Ascending aorta (tissue), 2 donors: ENCODE measurements at places on chromosomes 11 and 22.
A peak's percentile ranks its signal among the peaks of the same experiment; 100 is the strongest.

DNA sequence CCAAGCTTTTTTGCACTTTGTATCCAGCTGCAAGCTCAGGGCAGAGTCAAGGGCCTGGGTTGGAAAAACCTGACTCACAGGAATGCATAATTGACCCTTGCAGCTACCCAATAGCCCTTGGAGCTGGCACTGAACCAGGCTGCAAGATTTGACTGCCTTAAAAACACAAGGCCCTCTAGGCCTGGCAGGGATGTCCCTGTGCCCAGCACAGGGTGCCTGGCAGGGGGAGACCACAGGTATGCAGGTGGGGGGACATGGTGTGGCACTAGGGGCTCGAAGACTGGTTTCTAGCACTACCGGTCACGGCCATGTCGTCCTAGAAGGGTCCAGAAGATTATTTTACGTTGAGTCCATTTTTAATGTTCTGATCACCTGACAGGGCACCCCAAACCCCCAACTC lies 30.2 kb downstream of the SBF1 start:
- H3K4me1 ChIP-seq: no peaks in the 10 kb centered on the region
- H3K36me3 ChIP-seq: peaks cover 49% of the 10 kb centered on the region
- no peak overlapping the region for H3K4me3 ChIP-seq
- H3K27me3 ChIP-seq: no peaks in the 10 kb centered on the region

DNA sequence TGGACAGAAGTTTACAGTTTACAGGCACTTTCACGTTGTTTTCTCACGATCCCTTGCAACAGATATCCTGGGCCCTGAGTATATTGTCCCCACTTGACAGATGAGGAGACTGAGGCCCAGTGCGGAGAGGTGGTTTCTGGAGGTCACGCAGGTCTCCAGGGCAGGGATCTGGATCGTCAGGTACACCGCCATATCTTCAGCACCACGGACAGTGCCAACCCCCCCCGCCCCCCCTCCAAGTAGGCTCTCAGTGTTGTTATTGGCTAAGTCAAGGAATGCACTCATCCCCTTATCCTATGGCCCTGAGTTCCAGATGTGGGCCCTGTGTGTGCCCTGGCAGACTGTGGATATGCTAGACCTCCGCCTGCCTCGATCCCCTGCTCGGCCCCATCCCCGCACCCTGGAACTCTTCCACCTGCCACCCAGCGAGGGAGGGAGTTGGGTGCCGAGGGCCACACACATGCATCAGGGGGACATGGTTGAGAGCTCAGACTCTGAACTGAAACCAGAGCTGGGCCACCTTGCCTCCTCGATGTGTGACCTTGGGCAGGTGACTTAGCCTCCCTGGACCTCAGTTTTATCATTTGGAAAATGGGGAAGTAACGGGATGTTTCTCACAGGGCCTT lies 37.5 kb downstream of the MPPED1 start:
- no peak overlapping the region for H3K4me3 ChIP-seq
- DNase-seq: no peak
- no peaks in the 10 kb centered on the region for H3K27me3 ChIP-seq

DNA sequence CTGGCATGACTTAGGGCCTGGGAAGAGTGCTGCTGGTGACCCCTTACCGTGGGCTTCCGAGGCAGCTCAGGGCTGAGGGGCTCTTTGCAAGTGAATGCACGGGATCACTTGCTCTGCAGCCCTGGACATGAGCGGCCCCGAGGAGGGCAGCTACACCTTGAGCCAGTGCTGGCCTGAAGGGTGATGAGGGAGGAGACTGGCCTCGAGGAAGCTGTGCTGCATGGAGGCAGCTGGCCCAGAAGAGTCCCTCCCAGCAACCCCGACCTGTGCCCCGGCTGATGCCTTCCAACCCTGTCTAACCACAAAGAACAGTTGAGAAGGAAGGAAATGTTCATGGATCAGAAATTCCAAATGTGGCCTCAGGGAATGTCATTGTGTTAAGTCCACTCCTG lies 45.2 kb downstream of the TBX1 start:
- H3K4me1 ChIP-seq: no peaks in the 10 kb centered on the region
- H3K27ac ChIP-seq: no peak overlapping the region
- no peak for DNase-seq
- no peak overlapping the region for H3K4me3 ChIP-seq

DNA sequence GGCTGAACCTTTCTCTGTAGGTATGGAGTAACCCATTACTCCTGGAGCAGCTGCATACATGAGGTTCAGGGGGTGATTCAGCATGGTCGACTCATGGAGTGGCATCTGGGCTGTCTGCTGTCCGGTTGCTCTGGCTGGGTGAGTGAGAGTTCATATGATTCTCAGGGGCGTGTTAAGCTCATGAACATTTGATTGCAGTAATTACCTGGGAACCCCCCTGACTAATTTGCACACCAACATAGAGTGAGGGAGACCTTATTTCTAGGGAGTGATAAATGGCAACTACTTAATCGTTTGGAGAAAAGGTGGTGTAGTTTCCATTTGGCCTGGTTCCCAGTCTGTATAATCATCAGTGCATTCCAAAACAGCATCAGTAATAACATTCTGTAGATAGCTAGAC lies 661.9 kb downstream of the ETS1 start:
- H3K27me3 ChIP-seq: no peaks in the 10 kb centered on the region
- H3K27ac ChIP-seq: no peak overlapping the region
- no peaks in the 10 kb centered on the region for H3K4me1 ChIP-seq
- H3K4me3 ChIP-seq: no peak overlapping the region
- H3K36me3 ChIP-seq: no peaks in the 10 kb centered on the region
- DNase-seq: no peak

DNA sequence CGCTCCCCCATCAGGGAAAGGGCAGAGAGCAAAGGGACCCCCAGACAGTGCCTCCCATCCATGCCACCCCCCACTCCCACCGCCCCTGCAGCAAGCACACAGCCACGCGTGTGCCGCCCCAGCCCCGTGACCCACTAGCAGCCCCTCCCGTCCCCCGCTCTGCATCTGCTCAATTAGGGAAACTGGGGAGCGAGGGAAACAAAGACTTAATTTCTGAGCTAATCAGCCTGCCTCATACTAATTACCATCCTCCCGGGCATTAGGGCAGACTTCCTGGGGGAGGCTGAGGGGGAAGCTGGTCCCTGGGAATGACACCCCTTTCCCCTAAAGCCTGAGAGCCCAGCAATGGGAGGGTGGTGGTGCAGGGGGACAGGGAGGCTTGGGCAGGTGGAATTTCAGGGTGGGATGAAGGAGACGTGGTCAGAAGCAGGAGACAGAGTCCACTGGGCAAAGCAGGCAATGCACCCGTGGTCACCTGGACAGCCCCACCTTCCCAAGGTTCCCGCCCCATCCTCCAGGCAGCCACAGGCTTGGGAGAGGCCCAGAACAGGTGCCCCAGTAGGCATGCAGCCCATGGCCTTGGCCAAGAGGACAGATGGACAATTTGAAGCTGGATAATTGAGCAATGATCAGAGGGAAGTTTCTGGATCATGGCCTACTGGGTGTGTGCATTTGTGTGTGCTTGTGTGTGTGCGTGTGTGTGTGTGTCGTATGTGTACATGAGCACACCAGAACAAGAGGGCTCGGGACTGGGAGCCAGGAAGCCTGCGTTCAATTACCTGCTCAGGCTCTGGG lies 20.6 kb downstream of the ELFN2 start:
- H3K4me3 ChIP-seq: no peak overlapping the region
- no peaks in the 10 kb centered on the region for H3K4me1 ChIP-seq
- H3K27ac ChIP-seq: no peak overlapping the region
- no peak for DNase-seq

DNA sequence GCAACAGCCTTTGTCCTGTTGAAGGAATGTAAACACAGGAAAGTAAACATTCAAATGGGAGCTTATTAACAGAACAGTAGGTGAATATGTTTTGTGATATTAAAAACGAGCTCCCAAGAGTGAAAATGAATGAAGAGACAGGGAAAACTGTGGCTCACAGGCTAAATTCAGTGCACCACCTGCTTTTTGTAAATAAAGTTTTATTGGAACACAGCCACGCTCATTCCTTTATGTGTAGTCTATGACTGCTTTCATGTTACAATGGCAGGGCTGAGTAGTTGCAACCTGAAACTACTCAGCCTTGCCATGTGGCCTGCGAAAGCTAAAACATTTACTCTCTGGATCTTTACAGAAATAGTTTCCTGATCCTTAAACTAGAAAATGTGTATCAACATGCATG lies 136.9 kb downstream of the MYO18B start:
- H3K36me3 ChIP-seq: peaks cover 45% of the 10 kb centered on the region
- no peaks in the 10 kb centered on the region for H3K4me1 ChIP-seq
- H3K27me3 ChIP-seq: no peaks in the 10 kb centered on the region
- H3K4me3 ChIP-seq: no peak overlapping the region

GRCh38 chr22:18984564-18984963 lies 48.5 kb upstream of the PRODH start:
- H3K4me3 ChIP-seq: no peak overlapping the region
- no peak for DNase-seq
- no peak overlapping the region for H3K27ac ChIP-seq
- H3K36me3 ChIP-seq: no peaks in the 10 kb centered on the region
- H3K27me3 ChIP-seq: no peaks in the 10 kb centered on the region

DNA sequence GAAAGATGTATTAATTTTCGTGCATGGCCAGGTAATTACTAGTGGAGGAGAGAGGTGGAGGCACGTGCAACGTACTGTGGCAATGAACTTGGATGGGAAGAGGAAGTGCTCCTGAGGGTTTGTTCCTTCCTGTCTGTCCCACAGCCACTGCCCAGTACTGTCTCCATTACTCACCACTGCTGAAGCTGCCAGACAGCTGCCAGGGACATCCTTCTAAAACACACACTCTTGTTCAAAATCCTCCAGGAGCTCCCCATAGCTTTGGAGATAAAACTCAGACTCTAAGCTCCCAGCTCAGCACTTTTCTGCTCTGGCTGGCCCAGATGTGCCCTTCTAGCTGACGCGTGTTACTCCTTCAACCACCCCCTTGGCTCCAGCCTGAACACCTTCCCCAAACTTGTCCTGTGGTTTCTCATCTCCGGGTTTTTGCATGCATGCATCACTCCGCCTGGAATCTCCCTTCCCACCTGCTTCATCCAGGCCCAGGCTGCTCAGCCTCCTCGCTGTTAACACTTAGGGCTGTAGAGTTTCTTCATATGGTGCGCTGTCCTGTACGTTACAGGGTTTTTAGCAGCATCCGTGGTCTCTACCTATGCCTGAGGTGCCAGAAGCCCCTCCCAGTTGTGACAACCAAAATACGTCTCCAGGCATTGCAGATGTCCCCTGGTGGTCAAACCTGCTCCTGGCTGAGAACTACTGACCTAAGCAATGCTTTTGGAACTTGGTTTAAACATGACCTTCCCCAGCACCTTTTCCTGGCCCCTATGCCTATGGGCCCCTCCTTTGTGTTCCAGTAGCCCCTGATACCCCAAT lies 69.5 kb downstream of the C11orf91 start:
- no peaks in the 10 kb centered on the region for H3K4me1 ChIP-seq
- no peak overlapping the region for H3K4me3 ChIP-seq
- no peak overlapping the region for H3K27ac ChIP-seq
- DNase-seq: no peak
- no peaks in the 10 kb centered on the region for H3K36me3 ChIP-seq
- H3K27me3 ChIP-seq: no peaks in the 10 kb centered on the region

- no peaks in the 10 kb centered on the region for H3K36me3 ChIP-seq
- H3K4me3 ChIP-seq: no peak overlapping the region
Observed at GRCh38 chr11:100776212-100776896, 89.3 kb downstream of the ARHGAP42 start.

DNA sequence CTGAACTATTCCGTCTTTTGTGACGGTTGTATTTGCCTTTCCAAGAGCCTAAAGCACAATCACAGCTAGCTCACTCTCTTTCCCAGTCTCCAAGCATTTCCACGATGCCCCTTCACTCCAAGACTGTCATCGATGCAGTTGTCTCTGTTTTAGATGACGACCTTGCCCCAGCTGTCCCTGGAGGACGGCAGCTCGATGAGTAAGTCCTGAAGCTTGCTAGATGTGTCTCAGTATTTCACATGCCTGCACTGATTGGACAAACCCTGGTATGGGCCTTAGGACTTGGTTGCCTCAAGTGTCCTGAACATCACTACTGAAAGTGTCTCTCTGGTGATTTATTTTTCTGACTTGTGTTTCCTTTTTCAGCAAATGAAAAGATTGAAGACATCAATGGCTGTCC lies 129.9 kb downstream of the NAV2 start:
- H3K4me3 ChIP-seq: no peak overlapping the region
- peaks cover 10% of the 10 kb centered on the region for H3K36me3 ChIP-seq
- H3K4me1 ChIP-seq: peaks cover 39% of the 10 kb centered on the region
- no peak for DNase-seq
- no peak overlapping the region for H3K27ac ChIP-seq
- no peaks in the 10 kb centered on the region for H3K27me3 ChIP-seq

- peak; percentile 81 for DNase-seq
- peak overlapping the region; percentile 29 for H3K4me3 ChIP-seq
- H3K27me3 ChIP-seq: no peaks in the 10 kb centered on the region
Observed at GRCh38 chr11:119417726-119418540, 5.0 kb downstream of the THY1 start.

- H3K4me1 ChIP-seq: peaks cover 5% of the 10 kb centered on the region
- no peak for DNase-seq
- H3K27me3 ChIP-seq: no peaks in the 10 kb centered on the region
- H3K27ac ChIP-seq: no peak overlapping the region
- H3K4me3 ChIP-seq: no peak overlapping the region
Observed at GRCh38 chr11:72625691-72626413, 48.4 kb downstream of the PDE2A start.

- no peak overlapping the region for H3K27ac ChIP-seq
- no peak overlapping the region for H3K4me3 ChIP-seq
- DNase-seq: no peak
- H3K36me3 ChIP-seq: no peaks in the 10 kb centered on the region
- no peaks in the 10 kb centered on the region for H3K4me1 ChIP-seq
Observed at GRCh38 chr11:100671471-100671870, 15.6 kb upstream of the ARHGAP42 start.

GRCh38 chr11:27213232-27213660 lies 149.8 kb downstream of the CCDC34 start:
- DNase-seq: no peak
- H3K4me3 ChIP-seq: no peak overlapping the region
- no peaks in the 10 kb centered on the region for H3K4me1 ChIP-seq
- H3K36me3 ChIP-seq: no peaks in the 10 kb centered on the region

GRCh38 chr11:77118086-77118485 lies 10.0 kb upstream of the MYO7A start:
- no peak overlapping the region for H3K4me3 ChIP-seq
- H3K36me3 ChIP-seq: peaks cover 45% of the 10 kb centered on the region
- no peaks in the 10 kb centered on the region for H3K4me1 ChIP-seq
- DNase-seq: no peak
- no peak overlapping the region for H3K27ac ChIP-seq
